ENCODE measurements at places on chromosomes 3 and 15.

DNA sequence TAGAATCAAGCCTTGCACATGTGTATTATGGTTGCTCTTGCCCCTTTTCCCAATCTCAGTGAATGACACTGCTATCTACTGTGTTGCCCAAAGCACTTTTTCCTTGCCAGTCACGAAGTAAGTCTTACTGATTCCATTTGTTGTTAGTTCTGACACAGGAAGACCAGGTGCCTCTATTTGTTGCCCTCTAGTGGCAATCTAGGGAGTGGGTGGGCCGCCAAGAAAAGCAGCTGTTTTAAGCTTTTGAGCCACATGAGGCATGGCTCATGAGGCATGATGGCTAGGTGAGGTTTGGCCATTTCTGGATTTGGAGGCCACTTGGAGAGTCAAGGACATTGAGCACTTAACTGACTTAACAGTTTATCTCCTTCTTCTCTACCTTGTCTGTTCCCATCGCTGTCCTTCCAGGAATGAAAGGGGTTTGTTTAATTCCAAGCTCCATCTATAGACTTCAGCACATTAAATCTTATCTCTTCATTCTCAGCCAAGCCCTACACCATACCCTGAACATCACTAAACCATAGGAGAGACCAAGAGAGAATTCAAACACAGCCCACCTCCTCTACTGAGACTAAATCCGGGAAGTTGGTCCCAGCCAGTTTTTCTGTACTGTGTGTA lies 103.1 kb downstream of the HCN4 start:
- peak; percentile 43 for DNase-seq

- DNase-seq: no peak
Measured at GRCh38 chr3:46682974-46683373, 10.5 kb downstream of the ALS2CL start.

DNA sequence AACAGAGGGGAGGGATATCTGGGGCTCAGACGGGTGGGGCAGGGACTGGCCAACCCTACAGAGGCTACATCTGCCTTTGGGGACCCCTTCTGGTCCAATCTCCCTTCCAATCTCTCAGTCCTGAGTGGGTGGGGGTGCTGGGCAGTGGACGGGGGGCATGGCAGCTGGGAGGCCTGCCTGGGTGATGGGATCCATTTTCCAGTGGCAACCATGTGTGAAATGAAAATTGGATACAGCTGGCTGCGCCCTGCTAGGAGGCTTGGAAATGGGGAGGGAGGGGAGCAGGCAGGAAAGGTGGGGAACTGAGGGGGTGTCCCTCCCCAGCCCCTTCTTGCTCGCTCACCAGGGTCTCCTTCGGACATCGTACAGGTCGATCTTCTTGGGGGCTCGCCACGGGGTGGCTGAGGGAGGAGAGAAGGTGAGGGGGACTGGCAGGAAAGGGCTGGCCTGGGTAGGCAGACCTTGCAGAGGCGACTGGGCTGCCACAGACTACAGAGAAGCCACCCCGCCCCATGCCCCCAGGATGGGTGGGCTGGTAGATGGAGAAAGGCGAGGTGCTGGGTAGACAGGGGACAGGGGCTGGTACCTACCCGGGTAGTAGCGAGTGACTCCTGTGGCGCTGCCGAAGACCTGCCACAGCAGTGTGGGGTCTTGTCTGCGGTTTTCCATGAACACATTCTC lies 21.2 kb upstream of the TMEM115 start:
- no peak for DNase-seq

DNA sequence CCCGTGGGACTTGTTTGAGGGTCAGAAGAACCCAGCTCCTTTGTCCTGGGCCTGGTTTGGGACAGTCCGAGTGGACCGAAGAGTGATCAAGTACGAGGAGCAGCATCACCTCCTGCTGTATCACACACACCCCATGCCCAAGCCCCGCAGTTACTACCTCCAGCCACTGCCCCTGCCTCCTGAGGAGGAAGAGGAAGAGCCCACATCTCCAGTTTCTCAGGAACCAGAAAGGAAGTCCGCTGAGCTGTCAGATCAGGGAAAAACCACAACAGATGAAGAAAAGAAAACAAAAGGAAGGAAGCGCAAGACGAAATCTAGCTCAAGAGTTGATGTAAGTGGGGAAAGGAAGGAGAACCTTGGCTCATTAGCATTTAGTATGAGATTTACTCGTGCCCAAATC lies 3.3 kb upstream of the P2RY12 start:
- no peak for DNase-seq

DNA sequence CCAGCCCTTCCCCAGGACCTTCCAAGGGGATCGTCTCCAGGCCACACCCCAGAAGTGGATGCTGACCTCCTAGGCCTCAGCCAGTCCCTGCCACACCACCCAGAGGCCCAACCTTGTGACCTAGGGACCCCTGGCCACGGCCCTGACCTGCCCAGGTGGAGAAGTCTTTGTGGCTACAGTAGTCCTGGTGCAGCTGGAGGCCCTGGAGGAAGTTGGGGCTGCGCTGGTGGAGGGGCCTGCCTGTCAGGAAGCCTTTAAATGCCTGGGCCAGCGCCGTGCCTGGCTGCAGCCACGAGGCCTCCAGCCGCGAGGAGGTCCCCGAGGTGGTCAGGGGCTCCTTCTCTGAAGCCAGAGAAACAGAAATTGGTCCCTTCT lies 23.4 kb downstream of the PLA2G4D start:
- DNase-seq: no peak

DNA sequence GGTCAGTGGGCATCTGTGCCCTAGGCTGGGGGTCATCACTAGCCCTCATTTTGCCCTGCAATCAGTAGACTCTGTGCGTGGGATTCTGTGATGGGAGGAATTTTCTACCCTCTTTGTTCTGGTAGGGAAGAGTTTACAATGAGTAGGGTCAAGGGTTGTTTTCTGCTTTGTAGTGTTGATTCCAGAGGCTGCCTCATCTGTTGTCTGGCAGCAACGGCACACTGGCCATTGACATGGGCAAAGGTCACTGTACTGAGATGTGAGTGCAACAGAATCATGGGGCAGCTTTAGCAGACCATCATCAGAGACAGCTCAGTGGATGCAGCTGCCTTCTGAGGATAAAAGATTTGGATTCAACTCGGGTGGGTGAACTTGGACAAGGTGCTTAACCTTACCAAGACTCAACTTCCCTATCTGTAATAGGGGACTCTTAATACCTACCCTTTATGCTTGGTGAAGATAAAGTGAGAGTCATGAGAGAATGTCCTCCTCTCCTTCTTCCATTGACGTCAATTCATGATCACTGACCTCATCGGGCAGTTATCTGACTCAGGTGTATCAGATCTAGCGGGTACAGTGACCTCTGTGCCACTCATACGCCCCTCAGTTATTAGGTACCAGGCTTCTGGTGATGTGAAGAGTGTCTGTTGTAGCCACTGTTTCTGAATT lies 127.5 kb downstream of the RPLP1 start:
- DNase-seq: no peak

DNA sequence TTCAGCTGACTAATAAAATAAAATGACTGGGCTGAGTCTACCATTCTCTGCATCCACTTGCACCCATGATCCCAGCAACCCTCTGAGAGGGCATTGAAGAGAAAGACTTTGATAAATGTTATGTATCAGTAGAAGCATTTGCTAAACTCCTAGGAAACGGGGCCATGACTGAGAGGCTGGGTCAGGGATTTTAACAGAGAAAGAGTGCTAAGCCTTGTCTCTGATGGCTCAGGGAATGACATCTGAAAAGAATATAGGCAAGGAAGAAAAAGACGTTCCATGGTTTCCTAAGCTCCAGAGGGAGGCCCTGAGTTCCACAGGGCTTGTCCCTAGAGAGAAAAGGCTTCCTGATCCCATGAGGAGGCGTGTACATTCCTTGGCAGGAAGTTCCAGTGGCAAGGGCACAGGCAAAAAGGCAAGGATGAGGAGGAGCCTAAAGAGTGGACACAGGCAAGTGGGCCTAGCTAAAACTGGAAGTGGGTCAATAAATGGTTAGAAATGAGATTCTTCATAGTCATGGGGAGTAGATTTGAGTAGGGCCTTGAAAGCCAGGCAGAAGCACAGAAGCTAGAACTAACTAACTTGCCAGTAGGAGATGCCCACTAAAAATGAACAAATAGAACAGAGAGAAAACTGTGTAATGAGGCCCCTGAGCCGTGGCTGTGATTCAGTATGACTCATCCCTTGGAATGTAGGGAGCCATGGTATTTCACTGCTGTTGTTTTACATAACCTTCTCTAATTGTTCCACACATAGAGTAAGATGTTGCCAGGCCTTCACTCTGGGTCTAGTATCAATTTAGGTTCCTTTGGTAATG lies 44.9 kb upstream of the MANF start:
- peak; percentile 94 for DNase-seq

- peak; percentile 88 for DNase-seq
Measured at GRCh38 chr15:40340740-40341400, at the start of gene CCDC9B. Gene CCDC9B (minus strand): TSS chr15:40340939. CDS start chr15:40340819, 120 bp downstream.

DNA sequence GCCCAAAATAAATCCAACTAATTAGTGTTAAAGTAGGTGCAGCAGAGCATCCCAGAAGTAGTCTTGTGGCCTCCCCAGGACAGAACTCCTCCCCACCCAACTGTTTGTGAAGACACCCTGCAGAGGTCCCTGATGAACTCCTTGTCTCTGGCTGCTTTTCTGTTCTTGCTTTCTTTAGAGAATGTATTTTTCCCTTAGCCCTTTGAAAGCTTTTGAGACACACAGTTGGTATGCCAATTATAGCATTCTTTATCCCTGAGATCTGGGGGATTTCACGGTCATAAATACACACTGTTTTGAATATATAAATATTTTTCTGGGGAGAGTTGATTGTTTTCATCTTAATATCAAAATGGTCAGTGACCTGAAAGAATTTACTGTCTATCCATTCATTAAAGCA lies 9.8 kb downstream of the TFG start:
- DNase-seq: no peak

- no peak for DNase-seq
Measured at GRCh38 chr3:12559520-12559919, 2.6 kb downstream of the MKRN2 start.

DNA sequence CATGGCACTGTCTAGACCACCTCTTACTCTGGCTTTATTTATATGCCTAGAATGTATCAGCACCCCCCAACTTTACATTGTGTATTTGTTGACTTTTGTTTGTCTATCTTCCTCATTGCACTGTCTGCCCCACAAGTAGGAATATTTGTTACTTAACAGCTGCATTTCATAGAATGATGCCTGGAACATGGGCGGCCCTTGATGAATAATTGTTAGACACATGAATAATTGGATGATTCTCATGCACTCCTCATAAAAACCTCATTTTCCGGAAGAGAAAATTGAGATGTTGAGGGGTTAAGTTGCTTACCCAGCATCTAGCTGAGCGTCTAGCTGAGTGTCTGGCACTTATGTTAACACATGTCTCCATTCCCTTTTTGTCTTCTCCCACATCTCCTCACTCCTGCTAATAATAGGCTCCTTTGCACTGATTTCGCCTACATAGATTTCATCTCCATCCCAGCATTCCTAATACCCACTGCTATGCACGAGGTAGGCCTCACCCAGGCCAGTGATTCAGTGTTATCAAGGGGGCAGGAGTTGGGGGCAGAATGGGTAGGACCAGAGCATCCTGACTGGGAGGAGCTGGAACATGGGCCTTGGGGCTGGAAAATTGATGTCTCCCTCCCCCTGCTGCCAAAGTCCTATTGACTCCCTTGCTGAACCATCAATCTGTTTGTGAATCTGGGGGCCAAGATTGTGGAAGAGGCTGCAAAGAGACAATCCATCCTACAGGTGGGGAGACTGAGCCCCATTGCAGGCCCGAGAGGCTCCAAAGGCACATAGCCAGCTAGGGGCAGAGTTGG lies 7.8 kb upstream of the WNT7A start:
- DNase-seq: no peak

DNA sequence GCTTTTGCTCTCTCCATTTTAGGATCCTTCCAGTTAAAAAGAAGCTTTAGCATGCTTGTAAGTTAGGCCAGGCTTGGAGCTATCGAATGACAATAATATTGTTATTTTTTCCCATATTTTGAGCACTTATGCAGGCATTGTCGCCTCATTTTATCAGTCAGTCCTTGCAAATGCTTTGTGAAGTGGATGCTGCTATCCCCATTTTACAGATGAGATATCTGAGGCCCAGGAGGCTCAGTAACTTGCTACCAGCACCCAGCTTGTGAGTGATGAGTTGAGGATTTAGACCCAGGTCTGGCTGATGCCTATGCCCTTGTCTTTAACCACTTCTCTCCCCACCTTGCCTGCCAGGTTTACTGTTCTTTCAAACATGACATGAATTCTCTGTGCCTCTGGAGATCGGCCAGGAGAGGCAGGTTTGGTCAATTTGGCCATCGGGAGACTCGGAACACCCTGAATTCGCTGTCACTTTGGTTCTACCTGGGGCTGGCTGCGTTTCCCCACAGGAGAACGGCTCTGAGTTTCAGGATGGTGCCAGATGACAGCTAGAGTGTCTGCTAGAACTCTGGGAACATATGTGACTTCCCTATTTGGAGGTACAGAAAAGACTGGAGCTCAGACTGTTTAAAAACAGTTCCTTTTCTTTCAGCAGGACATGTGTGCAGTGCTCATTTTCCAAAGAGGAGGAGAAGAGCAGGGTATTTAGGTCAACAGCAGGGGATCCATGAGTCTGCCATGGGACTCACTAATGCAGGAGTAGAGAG lies 25.5 kb upstream of the ZNF710 start:
- no peak for DNase-seq

DNA sequence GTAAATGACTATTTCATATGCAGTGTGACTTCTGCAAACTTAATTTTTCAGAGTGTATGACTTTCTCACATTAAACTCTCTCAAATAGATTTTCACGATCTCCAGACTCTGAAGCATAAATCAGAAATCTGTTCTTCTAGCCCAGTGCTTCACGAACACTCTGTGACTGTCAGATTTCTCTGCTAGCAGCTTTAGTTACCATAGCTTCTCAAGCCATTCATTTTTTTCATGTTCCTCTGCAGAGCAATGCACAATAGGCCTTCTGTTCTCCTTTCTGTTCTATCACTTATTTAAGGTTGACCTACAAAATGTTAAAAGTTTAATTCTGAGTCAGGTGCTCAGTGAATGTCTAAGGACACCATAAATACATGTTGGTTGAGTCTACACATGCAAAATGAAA lies 1102.2 kb downstream of the TUSC7 start:
- DNase-seq: no peak

GRCh38 chr3:63383040-63383439 lies 104.9 kb downstream of the SYNPR start:
- DNase-seq: no peak

GRCh38 chr15:99450896-99451358 lies 114.9 kb upstream of the MEF2A start:
- peak; percentile 65 for DNase-seq
